ENCODE measurements at places on chromosomes 5 and 9.

DNA sequence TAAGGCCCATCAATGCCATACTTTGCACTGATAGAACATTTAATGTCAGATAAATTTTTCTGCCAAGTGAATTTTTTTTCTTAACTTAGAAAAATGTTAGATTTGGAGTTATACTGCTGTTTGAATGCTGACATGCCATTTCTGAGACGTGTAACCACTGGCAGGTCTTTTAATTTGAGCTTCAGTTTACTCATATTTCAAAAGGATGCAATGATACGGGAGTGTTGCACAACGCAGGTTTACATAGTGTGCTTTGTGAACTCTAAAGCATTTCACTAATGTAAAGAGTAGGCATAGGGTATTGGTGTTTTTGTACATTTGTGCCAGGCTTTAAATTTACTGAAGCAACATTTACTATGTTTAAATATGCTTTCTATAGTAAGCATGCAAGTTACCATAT lies 4.2 kb downstream of the ZBTB43 start:
- DNase-seq = no peak

GRCh38 chr9:108991479-108991878 lies 21.8 kb downstream of the CTNNAL1 start:
- DNase-seq = no peak

DNA sequence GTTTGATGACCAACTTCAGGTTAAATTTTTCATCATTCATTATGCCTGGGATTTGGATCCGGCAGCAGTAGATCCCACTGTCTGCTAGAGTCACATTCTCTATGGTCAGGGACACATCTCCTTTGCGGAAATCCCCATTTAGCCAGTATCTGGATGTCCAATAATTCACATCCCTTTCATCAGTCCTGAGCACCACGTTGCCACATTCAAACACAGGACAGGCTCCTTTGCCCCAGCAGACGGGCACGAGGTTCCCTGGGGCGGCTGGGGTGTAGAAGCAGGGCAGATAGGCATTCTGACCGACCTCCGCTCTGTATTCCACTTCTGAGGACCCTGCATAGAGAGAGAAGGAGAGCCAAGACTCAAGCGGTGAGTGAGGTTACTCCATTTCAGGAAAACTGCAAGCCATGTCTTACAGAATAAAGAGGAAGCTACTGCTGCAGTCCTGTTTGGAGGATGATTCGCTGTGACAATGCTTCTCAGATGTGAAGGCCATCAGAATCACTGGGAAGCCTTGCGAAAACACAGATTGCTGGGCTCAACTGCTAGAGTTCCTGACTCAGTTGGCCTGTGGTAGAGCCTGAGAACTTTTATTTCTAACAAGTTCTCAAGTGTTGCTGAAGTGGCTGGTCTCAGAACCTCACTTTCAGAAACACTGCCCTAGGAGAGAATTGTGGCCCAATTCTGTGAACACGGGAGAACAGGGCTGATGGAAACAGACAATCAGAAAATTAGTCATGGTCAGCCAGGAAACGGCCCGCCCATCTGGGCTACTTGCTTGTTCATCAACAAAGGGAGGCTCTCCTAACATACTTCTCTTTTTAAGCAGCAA lies 2.0 kb downstream of the HAVCR2 start:
- no peak for DNase-seq

DNA sequence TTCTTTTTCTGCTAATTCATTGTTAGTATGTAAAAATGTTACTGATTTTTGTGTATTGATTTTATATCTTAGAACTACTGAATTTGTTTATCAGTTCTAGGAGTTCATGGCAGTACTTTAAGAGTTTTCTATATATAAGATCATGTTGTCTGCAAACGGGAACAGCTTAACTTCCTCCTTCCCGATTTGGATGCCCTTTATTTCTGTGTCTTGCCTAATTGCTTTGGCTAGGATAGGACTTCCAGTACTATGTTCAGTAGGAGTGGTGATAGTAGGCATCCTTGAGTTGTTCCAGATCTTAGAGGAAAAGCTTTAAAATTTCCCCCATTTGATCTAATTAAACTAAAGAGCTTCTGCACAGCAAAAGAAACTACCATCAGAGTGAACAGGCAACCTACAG lies 20.1 kb downstream of the RCL1 start:
- DNase-seq = no peak

- DNase-seq = no peak
These were observed 1.7 kb upstream of the SPARC start for GRCh38 chr5:151688436-151688835.

DNA sequence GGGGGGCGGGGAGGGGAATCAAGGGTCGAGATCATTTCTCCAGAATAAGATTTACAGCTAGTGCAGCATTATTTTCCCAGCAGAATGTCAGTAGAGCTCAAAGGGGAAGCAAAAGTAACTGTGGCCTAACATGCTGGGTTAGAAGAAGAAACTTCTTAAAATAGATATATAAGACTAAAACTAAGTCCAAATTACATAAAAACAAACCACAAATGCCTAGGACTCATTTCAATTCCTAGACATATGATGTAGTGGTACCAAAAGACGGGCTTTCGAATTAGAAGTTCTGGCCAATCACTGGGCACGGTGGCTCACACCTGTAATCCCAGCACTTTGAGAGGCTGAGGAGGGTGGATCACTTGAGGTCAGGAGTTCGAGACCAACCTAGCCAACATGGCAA lies 20.8 kb upstream of the MELK start:
- DNase-seq = no peak

DNA sequence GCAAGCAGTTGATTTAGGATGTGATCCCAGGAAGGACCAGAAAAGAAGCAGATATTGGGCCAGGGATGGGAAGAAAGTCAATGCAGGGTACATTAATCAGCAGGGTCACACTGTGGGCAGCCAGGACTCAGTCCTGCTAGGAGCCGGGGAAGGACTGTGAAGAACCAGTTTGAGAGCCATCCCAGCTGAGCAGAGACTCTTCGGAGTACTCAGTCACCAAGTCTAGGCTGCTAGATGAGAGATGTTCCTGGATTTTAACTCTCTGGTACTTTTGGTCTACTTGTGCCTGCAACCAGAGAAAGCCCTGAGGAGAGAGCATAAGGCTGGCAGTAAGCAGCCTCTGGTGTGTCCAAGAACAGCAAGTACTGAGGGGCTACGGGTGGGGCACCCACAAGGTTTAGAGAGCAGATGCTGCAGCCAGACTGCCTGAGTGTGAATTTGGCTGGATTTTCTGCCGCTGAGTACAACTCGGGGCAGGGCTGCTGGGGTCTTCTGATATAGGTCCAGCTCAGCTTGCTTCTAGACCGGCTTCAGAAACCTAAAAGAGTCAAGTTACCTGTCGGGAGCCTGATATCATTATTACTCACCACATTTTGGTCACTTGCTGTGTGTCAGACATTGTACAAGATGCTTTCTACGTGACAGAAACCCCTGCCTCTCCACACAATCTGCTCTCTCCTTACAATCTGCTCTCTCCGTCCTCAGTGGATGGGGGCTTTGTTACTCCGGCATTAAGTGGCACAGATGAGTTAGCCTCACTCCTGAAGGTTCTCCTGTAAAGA lies 250.2 kb upstream of the GAS1 start:
- no peak for DNase-seq

GRCh38 chr9:136341042-136341655 lies 13.8 kb downstream of the GPSM1 start:
- DNase-seq = no peak

- DNase-seq = no peak
These were observed 43.0 kb downstream of the NTNG2 start for GRCh38 chr9:132204883-132205282.

- no peak for DNase-seq
These were observed 24.1 kb upstream of the STXBP1 start for GRCh38 chr9:127587966-127588365.

DNA sequence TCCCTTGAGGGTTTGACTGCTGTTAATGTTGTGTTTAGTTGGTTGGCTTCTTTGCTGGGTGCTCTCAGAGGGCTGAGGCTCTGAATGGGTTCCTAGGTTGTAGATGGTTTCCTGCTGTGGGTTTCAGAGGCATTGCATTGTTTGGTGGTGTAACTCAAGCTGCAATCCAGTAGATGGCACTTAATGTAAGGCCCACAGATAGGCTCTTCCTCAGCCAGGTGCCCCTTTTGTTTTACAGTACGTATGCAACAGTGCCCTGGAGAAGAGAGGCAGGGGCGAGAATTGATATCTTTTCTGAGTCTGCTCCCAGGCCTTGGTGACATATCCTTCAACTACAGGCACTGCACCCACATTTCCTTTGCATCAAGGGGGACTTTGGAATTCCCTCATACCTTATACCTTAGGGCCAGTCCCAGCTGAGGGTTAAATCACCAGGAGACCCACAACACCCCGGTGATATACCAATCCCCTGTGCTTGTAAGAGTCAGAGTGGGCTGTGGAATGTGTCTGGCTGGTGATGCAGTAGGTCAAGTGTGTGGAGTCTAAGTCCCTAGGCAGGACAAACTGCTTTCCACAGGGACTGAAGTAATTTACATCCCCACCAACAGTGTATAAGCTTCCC lies 7.0 kb upstream of the UGT3A2 start:
- DNase-seq = no peak

DNA sequence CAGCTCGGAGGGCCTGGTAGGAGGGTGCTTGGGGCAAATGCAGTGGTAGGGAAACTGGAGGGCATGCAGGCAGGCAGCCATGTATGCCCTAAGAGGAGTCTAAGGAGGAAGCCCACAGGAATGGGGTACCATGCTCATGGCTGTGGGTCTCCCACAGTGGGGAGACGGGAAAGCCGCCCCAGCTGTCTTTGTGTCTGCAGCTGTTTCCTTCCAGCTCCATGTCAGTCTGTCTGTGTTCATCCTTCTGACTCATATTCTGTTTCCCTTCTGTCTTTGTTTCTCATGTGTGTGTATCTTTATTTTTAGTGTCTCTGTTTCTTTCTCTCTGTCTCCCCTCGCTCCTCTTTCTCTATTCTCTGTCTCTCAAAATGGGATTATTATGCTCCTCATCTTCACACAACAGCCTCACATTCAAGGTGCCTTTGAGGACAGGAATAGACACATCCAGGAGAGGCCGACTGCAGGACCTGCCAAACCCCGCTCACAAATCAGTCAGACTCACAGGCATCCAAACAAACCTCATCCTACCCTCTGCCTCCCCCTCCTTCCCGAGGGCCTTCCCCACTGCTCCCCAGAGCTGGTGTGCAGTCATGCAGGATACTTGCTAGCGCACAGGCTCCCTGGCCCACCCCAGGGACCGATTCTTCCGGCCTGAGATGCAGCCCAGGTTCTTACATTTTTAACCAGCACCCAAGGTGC lies 68.4 kb upstream of the RARS1 start:
- DNase-seq = no peak

DNA sequence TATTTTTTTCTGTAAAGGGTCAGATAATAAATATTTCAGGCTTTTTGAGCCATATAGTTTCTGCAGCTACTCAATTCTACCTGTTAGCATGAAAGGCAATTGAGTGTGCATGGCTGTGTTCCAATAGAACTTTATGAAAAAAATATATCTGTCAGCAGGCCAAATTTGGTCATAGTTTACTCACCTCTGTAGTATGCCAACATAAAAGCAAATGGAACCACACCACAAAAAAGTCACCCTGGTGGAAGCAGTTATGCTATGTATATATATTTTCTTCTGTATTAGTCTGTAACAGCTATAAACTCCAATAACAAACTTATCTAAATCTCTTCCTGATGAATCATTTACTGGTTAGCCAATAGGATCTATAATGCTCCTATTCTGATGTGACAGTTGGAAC lies 3.4 kb downstream of the SLC38A9 start:
- no peak for DNase-seq

DNA sequence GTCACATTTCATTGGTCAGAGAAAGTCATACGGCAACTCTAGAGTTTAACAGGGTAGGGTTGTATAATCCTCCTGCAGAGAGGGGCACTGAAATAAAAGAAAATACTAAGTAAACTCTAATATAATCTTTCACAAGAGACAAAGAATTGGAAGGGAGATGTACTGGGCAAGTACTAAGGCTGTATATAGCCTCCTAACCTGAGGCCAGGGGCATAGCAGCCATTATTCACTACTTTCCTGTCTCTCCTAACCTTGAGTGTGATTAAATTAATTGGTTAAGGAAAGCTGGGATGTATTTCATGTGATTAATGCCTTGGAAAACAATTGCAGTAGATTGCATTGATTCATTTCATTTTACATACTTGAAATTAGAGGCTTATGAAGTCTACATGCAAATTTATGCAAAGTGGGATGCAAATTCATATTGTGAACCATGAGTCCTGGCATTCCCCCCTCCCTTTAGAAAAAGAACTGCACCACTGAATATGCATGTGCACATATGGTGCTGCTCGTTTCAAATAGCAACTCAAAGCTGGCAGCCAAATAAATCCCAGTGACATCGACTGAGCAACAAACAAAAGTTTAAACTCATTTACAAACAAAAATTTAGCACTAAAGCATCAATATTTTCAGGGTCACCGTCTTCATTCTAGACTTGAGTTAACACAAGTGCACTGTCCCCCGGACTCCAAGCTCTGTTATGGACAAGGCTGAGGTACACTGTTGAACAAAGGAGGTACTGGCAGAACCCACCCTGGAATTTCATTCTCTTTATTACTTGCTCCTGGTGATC lies 70.0 kb downstream of the DMAC1 start:
- DNase-seq = no peak

DNA sequence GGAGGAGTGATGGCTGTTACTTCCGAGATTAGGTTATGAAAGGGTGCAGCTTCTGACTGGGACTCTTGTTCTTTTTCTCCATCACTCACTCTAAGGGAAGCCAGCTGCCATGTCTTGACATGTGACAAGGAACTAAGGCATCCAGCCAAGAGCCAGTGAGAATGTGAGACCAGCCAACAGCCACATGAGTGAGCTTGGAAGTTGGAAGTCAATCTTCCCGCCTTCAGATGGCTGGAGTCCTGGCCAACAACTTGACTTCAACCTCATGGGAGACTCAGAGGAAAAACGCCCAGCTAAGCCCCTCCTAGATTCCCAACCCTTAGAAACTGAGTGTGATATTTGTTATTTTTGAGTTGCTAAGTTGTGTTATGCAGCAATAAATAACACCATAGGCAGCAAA lies 201.1 kb downstream of the SNX18 start:
- DNase-seq = no peak

DNA sequence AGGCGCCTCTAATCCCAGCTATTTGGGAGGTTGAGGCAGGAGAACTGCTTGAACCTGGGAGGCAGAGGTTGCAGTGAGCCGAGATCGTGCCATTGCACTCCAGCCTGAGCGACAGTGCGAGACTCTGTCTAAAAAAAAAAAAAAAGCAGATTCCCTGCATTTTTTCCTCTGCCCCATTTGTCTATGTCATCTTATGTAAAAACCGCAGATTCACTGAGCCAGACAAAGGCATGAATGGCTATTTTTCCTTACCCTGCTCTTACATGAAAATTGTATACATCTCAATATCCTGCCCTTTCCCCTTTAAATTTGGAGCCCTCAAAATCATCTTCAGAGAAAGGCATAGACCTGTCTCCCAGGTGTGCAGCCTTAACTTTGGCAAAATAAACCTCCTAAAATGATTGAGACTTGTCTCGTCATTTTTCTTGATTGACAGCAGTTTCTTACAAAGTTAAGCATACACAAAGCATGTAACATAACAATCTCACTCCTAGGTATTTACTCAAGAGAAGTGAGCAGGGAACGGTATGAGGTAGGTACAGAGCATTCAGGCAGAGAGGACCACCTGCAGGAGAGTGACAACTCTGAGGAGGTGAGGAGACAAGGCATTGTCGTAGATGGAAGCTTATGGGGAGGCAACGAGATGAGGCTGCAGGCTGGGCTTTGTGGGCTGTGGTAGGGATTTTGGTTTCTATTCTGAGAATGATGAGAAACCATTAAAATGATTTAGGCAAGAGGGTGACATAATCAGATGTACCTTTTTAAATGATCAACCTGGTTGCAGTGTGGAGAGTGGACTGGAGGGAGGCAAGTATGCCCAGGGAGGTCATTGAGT lies 65.7 kb upstream of the IL6ST start:
- DNase-seq = peak; percentile 27

- DNase-seq = no peak
These were observed 3.1 kb upstream of the DMRT3 start for GRCh38 chr9:973295-973834.
